Effector memory CD4-positive, alpha-beta T cell (primary cell): ENCODE measurements at places on chromosomes 12 and 14.

- no peak for DNase-seq
Observed at GRCh38 chr12:97075161-97075933, 168.3 kb downstream of the NEDD1 start.

DNA sequence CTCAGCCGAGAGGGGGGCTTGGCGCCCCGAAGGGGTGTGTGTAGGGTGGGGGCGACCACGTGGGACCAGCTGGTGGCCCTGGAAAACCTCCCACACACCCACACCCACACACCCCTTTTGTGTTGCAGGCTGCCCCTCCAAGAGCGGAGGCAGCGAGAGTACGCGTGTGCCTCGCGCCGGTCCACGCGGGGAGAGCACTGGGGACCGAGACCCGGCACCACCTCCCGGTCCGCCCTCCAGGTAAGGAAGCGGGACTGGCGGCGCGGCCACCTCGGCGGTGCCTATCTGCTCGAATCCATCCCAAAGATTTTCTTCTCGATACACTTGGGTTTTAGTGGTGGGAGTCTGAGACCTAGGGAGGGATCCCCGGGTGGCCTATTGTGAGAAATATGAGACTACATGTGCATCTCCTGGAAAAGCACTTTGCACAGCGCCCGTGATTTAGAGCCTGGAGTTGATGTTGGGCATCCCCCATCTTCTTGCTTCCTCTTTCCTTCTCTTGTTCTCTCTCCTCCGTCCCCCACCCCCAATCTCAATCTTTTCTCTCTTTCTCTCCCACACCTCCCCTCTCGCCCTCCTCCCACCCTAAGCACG is 393 bp downstream of the SYT1 start:
- DNase-seq: no peak

DNA sequence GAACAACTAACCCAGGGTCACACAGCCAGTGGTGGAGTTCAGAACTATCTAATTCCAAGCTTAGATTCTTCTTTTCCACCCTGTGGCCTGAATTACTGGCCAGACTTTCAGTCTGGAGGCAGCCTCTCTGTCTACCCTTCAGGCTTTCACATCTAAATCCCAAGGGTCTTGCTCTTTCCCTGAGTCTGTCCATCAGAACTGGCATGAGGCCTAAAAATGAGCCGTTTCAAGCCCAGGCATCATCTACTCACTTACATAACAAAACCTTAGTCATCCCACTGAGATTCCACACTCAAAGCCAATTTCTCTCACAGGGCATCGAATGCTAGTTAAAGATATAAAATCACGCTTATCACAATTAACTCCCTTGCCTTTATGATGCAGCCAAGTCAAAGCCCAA is 1.3 kb upstream of the PTGDR start:
- no peak for DNase-seq

DNA sequence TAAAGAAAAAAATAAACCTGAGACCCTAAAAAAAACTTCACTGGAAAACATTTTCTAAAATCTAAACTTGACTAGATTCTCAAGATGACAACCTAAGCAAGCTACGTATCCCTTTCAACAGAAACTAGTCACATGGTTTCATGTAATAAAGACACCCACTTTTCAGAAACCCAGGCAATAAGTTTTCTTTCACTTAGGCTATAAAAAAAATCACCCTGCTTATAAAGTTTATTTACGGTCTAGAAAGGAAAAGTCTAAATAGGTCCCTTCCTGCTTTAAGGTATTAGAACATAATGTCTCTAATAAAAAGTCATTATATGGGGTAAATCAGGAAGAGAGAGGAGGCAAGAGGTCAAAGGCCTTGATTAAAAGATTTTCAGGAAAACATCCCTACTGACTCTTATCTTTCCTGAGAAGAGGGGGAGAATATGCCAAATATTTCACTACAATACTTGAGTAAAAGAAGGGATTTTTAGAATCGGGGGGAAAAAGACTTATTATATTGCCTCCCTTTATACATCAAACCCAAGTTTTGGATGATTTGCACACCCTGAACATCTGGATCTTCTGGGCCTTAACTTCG is 9.5 kb downstream of the CLIP1 start:
- DNase-seq: no peak

DNA sequence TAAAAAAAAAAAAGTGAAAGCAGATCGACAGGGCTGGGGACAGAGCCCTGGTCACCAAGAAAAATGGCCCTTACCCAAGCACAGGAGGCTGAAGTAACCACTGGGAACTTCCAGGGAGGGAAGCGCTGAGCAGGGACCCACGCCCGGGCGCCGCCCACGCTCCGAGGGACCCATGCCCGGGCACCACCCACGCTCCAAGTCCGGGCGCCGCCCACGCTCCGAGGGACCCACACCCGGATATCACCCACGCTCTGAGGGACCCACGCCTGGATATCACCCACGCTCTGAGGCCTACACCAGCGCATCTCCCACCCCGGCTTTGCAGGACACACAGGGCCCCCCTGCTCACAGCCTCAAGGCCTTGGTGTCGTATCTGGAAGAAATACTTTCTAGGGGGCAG is 25.7 kb downstream of the CHGA start:
- DNase-seq: no peak

GRCh38 chr14:30381861-30382480 is 177.0 kb upstream of the G2E3 start:
- DNase-seq: no peak

DNA sequence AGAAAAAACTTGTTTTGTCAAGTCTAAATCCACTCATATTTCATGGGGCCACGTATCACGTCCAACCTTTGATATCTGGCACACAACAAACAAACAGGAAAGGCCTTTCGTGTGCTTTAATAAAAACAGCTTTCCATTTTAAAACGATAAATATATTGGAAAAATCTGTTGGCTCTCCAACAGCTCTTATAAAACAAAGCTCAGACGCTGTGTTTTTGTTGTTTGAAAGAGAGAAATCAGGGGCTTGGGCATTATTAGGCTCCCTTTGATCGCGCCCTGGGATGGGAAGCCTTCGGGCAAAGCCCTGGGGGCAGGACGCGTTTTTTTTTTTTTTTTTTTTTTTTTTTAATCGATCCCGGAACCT is 429 bp upstream of the PLEKHA5 start:
- DNase-seq: no peak
